ENCODE measurements at places on chromosomes 4 and X. TPM values are rescaled to one million over a fixed set of nuclear protein-coding genes. Genes with fewer than 3 reads are reported as not detected.

The WAS gene
- 2.7 TPM for total RNA-seq

- no peak for DNase-seq
These were observed 453.1 kb downstream of the CCSER1 start for GRCh38 chr4:90580326-90580725.

GRCh38 chrX:153474718-153475117 lies 4.3 kb upstream of the HAUS7 start:
- DNase-seq, result no peak

DNA sequence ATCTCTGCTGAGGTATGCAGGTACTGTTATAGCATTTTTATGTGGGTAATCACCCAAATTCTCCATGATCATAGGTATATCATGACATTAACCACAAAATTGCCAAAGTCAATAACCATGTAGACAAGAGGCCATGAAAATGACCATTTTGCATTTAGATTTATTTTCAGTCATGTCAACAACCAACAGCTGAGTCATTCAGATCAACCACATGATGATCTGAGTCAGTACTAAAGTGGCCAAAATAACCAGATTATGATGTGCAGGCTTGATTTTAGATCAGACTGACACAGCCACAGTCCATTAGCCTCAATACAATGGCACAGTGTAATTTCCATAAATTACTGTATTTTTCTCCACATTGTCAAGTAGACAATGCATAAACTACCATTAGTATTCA lies 240.5 kb downstream of the GRIA3 start:
- no peak for DNase-seq

Data from endothelial cell (in vitro differentiated cells).